Sciatic nerve (tissue), 2 donors: ENCODE measurements at places on chromosomes 16 and 17.

GRCh38 chr16:70691223-70692129, 5.6 kb upstream of the MTSS2 start:
- peak; percentile 88 for DNase-seq

- no peak for DNase-seq
These were observed 39.7 kb downstream of the TBCD start for GRCh38 chr17:82791532-82791931.

DNA sequence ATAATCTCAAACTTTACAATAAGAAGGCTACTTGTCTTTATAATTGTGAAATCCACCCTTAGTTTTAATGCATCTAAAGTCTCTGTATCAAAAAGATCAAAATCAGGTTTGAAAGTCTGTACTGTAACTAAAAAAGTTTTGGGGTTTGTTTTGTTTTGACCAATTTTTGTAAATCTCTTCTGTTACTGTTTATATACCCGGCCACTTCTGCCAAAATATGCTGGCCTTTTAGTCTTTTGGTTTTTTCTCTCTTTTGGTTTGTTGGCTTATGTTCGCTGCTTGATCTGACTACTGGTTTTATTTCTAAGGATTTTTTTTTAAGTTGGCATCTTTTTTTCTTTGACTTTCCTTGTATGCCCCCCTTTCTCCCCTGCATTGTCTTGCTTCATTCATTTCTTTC, 655.2 kb downstream of the MAF start:
- DNase-seq: no peak

DNA sequence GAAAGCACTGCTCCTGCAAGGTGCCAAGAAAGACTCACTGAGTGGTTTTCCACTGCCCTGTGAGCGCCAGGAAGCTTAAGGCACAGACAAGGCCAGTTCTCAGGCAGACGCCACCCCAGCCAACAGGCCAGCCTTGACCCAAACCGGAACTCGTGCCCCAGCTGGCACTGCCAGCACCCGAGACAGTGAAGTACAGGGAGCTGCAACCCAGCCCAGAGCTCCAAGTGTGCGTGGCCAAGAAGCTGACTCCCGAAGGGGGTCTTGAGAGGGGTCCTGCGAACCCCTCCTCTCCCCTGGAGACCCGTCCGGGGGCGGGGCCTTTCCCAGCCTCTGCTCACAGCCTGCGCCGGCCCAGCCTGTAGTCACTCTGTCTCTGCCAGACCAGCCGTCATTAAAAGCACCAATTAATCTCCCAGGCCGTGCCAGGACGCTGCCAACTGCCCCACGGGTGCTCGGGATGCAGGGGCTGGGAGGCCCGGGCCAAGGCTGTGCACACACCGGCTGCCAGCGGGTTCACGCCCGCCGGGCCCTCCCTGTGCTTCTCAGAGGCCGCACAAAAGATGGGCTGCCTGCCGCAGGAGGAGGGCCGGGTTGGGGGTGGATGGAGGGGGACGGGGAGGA, 4.4 kb upstream of the SOX8 start:
- no peak for DNase-seq

- peak; percentile 60 for DNase-seq
These were observed 41.8 kb upstream of the SLC38A10 start for GRCh38 chr17:81336930-81337325.

DNA sequence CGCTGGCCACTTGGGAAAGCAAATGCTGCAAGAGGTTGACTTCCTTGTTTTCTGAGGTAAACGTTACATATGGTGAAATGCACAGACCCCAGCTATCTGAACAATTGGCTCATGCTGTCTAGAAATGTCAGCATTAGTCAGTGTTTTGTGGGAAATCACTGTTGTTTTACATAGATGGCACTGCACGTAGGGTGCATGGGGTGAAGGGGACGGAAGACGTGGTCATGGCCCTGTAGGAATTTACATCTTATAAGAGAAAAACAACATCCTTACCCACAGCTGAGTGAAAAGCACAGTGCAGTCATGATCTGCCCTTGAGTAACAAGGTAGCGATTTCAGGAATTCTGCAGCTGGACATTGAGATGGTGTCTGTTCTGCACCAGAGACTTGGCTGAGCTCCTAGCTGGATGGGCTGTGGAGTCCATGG, 15.2 kb downstream of the RPTOR start:
- no peak for DNase-seq

GRCh38 chr16:31496670-31497069, 11.5 kb downstream of the RUSF1 start:
- no peak for DNase-seq

GRCh38 chr17:61704935-61705449, 114.0 kb upstream of the NACA2 start:
- no peak for DNase-seq

DNA sequence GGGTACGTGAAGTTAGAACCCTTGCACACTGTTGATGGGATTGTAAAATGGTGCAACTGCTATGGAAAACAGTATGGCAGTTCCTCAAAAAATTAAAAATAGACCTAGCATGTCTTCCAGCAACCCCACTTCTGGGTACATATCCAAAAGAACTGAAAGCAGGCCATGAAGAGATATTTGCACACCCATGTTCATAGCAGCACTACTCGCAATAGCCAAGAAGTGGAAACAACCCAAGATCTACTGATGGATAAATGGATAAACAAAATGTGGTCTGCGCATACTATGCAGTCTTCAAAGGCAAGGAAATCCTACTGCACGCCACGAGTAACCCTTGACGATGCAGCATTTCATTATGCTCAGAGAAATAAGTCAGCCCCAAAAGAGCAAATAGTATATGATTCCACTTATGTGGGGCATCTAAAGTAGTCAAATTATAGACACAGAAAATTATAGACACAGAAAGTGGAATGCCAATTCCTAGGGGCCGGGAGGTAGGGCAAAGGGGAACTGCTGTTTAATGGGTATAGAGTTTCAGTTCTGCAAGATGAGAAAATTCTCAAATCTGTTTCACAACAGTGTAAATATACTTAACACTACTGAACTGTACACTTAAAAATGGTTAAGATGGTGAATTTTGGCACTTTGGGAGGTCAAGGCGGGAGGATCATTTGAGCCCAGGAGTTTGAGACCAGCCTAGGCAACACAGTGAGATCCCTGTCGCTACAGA, 17.2 kb downstream of the CORO7 start:
- no peak for DNase-seq

GRCh38 chr17:37826497-37827430, 81.9 kb upstream of the HNF1B start:
- no peak for DNase-seq
